Caki2 (cell line): ENCODE measurements at places on chromosomes 3 and 15. TPM values are rescaled to one million over a fixed set of nuclear protein-coding genes. Genes with fewer than 3 reads are reported as not detected.
A peak's percentile ranks its signal among the peaks of the same experiment; 100 is the strongest.

GRCh38 chr15:33200903-33201302 is 6.4 kb upstream of the FMN1 start:
- peak; percentile 32 for DNase-seq

DNA sequence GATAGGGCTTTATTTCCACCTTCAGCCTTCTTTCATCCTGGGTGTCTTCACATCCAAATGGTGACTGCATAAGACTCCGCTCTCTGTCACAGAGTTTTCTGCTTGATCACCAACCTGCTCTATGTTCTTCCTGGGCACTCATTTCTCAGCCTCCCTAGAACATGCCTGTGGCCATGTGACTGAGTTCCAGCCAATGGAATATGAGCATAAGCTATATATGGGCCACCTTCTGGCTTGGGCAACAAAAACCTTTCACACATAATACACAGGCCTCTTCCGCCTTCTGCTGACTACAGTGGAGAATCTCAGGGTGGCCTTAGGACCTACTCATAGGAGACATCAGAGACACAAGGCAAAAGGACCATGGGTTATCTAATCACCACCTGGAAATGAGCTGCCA is 51.2 kb upstream of the MED12L start:
- no peak for DNase-seq

Gene BFSP2
- total RNA-seq = not detected in 2 replicates

GRCh38 chr3:105907777-105908176 is 39.0 kb upstream of the CBLB start:
- DNase-seq = no peak

Gene TMEM158
- 3.2 and 7.5 TPM in 2 replicates for total RNA-seq

DNA sequence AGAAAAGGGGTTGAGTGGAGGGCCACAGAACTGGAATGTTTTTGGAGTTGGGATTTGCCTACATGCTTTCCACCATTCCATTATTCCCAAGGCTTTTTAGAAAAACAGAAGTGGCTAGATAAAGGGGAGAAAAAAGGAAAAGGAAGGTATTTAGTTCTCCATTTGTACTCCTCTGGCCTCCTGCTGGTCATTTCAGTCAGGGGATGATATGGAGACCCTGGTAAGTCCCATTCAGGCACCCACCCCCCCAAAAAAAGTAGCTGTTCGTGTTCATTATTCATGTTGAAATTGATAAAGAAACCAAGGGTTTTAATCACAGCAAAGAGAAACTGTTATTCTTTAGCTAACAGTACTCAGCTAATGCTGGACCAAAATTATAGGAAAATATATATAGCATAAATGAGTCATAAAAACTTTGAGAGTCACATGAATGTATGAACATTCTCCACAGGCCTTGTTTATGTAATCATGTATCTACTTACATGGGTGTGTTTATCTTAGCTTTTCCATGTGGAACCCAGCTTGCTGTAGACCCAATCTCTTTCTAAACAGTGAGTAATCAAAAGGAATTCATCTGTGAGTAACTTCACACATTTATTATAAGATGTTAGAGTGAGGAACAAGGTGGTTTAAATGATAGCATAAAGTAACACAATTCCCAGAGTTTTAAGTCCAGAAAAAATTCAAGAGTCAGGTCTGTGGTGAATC is 167.2 kb downstream of the KCNMB2 start:
- peak; percentile 57 for DNase-seq

DNA sequence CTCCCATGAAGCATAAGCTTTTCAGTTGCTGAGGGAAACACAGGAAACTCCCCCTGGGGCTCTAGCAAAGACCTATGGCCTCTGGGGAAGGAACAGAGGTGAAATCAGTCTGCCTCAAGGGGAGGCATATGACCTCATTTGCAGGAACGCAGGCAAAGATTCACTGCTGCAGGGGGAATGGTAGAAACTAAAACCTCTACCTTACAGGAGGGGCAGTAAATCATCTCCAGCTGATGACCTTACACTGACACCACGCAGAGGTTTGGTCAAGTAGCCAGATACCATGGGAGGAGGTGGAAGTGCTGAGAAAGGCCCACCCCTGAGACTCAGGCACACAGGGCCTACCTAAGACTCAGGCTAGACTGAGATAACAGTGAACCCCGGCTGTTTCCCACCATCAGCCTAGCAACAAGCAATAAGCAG is 81.1 kb downstream of the RAD18 start:
- no peak for DNase-seq

DNA sequence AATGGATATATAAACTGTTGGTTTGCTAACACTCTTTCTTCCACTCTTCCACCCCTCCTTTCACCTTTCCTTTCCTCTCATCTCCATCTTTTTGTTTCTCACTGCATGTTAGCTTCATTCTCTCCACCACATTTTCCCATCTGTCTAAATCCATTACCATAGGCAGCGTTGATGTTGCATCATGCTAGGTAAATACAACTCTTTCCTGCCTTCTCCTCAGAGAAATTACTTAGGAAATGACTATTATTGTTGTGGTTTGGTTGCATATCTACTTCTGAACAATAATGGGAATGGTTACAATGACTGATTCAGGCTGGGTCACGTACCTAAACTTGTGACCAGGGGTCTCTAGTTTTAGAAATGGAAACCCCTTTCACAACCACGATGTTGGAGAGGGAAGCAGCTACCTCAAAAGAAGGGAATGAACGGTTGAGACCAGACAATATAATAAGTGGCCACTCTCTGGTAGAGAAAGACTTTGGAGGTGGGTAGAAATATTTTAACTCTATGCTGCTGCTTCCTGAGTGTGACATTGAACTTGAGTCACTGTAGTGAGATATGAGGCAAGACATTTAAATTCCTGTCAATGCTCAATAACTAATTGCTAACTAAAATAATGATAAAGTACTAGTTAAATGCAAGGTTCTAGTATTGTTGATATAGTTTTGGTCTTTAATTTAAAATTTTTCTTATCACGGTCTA is 314.1 kb upstream of the TGFBR2 start:
- DNase-seq = no peak

DNA sequence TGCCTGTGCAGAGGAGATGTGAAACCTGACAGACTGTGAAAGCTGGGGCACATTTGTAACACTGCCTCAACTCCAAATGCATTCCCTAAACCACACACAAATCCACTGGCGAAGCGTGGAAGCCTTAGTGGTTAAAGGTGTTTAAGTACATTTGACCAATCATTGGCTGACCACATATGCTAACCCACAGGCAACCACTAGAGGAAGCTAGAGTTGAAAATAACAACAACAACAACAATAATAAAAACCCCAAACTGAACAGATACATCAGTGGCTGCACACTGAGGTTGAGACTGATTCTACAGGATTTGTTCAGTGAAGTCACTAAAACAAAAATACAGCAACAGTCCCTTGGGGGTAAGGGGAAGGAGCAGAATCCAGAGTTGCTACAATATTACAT is 129.7 kb downstream of the TJP1 start:
- DNase-seq = no peak

Gene KNL1
- total RNA-seq = 9.9 and 19.8 TPM in 2 replicates

Gene LRRC31
- total RNA-seq = 0.47 and 0.98 TPM in 2 replicates

Gene COLQ
- total RNA-seq = not detected in 2 replicates

GRCh38 chr3:124322309-124322880 is 330.5 kb upstream of the ROPN1 start:
- DNase-seq = no peak

Gene TAGLN3
- total RNA-seq = 1.2 and 1.9 TPM in 2 replicates

Gene RPS17
- 2,842 and 2,968 TPM in 2 replicates for total RNA-seq

Gene ESYT3
- 0.07 TPM in 1 of 2 replicates, not detected in the other for total RNA-seq

Gene SYNPR
- total RNA-seq = not detected in 2 replicates

Gene CHRM5
- total RNA-seq = not detected in 2 replicates

Gene SCAMP5
- total RNA-seq = 0.88 and 1.0 TPM in 2 replicates

DNA sequence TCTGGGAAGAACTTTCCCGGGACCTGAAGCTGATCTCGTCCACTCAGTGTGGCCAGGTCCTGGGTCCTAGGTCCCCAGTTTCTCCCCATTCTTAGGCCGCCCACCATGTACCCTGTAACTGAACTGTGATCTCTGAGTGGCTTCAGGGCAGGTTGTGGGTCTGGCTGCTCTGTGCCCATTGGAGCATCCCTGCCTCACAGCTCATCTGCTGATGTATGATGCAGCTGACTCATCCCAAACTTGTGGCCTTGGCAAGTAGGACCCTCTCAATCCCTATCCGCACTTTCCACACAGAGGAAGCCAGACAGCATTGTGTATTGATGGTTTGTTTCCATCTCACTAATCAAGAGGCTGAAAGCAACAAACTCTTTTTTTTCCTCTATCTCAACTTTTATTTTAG is 69.1 kb upstream of the XCR1 start:
- DNase-seq = no peak

Gene CRYGS
- total RNA-seq = 3.1 TPM in 1 of 2 replicates, not detected in the other

DNA sequence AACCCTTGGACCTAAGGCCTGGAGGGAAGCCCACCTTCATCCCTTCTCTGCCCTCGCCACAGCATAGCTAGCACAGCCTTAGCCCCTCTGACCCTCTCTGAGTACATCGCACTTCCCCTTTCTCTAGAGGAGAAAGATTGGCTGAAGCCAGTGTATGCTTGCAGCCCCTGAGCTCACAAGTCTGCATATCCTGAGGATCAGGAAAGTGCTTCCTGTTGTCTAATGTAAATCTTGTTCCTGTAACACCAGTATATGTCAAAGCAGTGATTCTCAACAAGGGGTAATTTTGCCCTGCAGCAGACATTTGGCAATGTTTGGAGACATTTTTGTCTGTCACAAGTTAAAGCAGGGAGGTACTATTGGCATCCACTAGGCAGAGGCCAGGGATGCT is 2.2 kb upstream of the PRKCD start:
- no peak for DNase-seq

Gene MOBP
- not detected in 2 replicates for total RNA-seq
